GM12865 (cell line): ENCODE measurements at places on chromosomes 2 and 18.

DNA sequence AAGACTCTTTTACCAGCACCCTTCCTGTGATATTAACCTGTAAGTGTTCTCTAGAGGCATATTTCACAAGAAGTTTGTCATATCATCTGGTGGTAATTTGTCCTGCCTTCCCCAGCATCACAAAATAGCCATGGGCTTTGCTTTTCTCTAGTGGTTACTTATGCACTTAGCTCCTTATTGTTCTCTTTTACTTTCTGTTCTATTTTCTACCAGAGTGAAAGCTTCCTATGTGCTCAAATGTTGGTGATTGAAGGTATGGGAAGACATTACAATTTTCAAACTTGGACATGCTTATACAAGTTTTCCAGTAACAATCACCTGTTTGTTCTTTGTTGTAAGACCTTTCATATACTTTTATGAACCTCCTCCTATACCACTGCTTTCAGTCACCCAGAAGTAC, 87.0 kb upstream of the KCNH7 start:
- DNase-seq: peak; percentile 9

DNA sequence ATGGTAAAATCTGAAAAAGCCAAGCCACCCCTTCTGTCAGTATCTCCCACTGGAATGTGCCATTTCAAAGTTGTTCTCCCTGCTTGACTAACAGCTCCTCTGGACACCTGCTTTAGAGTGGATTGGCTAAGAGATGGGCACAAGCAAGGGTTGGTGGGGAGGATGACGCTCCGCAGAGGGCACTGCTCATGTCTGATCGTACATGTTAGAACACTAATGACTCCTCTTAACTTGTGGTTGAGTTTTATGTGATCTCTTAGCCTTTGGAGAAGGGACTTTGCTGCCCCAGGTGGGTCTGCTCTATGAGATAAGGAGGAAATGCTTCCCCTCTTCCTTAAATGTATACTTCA, 8.2 kb upstream of the KIAA2012 start:
- no peak for DNase-seq

DNA sequence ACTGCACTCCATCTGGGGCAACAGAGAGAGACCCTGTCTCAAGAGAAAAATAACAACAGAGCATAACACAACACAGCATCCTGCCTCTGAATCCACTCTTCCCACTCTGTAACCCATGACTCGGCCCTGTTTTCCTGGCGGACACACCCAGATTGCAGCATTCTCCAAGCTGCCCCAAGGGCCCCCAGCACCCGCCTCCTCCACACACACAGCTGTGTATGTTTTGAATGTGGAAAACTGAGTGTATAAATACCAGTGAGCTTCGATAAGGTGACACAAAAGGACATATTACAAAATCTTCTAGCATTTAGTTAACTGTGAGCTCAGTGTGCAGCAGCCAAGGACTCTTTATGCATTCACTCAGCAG, 13.0 kb downstream of the IMPA2 start:
- DNase-seq: no peak

GRCh38 chr2:185202381-185202780, 536.2 kb upstream of the FSIP2 start:
- no peak for DNase-seq

- DNase-seq: peak; percentile 48
Measured at GRCh38 chr2:63049970-63050333, 678 bp upstream of the OTX1 start.
